Neural progenitor cell (in vitro differentiated cells): ENCODE measurements at places on chromosomes 3 and 15. TPM values are rescaled to one million over a fixed set of nuclear protein-coding genes. Genes with fewer than 3 reads are reported as not detected.

- no peak overlapping the region for H3K27ac ChIP-seq
- H3K4me3 ChIP-seq, result no peak overlapping the region
- no peaks in the 10 kb centered on the region for H3K36me3 ChIP-seq
- H3K4me1 ChIP-seq, result peaks cover 9% of the 10 kb centered on the region
- no peaks in the 10 kb centered on the region for H3K27me3 ChIP-seq
These were observed 96.2 kb upstream of the KCNMB2 start for GRCh38 chr3:178440043-178440442.

- no peak overlapping the region for H3K4me3 ChIP-seq
- DNase-seq, result peak; percentile 40
- H3K36me3 ChIP-seq, result no peaks in the 10 kb centered on the region
- H3K4me1 ChIP-seq, result no peaks in the 10 kb centered on the region
- H3K27me3 ChIP-seq, result no peaks in the 10 kb centered on the region
These were observed 18.7 kb downstream of the OR5H15 start for GRCh38 chr3:98185180-98185579.

Gene LRRN1
- total RNA-seq, result 57.9 and 68.8 TPM in 2 replicates

Gene SEC61A1
- 79.1 and 92.6 TPM in 2 replicates for total RNA-seq

DNA sequence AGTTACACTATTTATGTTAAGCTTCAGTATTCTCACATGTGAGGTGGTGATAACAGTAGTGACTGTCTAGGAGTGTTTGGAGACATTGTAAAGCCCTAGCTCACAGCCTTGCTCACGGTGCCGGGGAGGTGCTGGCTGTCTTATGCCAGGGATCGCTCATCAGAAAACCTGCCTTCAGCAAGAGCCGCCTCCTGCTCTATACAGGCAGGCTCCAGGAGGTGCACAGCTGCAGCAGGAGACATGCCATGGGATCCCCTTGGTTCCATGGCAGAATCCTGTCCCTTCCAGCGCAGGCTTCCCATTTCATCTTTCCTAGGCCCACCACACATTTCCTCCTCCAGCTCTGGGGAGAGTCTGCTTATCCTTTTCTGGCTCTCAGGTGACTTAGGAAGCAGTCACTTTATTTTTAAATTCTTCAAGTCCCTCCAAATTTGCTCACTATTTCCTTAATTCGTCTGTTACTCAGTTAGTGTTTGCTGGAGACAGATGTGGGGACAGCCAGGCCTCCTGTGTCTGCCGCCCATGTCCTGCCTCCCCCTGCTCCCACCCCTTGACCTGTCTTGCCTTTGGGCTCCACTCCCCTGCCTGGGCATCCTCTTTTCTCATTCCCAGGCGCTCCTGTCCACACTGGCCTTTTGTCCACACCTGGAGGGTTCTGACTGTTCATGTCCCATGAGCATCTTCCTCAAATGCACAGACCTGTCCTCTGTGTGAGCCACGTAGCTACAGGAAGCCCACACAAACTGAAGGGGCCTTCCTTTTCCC is 31.7 kb downstream of the SLCO2A1 start:
- H3K4me3 ChIP-seq, result no peak overlapping the region
- H3K4me1 ChIP-seq, result peaks cover 12% of the 10 kb centered on the region
- no peak overlapping the region for H3K27ac ChIP-seq
- peaks cover 24% of the 10 kb centered on the region for H3K27me3 ChIP-seq

Gene NFKBIZ
- 14.7 and 19.7 TPM in 2 replicates for total RNA-seq

DNA sequence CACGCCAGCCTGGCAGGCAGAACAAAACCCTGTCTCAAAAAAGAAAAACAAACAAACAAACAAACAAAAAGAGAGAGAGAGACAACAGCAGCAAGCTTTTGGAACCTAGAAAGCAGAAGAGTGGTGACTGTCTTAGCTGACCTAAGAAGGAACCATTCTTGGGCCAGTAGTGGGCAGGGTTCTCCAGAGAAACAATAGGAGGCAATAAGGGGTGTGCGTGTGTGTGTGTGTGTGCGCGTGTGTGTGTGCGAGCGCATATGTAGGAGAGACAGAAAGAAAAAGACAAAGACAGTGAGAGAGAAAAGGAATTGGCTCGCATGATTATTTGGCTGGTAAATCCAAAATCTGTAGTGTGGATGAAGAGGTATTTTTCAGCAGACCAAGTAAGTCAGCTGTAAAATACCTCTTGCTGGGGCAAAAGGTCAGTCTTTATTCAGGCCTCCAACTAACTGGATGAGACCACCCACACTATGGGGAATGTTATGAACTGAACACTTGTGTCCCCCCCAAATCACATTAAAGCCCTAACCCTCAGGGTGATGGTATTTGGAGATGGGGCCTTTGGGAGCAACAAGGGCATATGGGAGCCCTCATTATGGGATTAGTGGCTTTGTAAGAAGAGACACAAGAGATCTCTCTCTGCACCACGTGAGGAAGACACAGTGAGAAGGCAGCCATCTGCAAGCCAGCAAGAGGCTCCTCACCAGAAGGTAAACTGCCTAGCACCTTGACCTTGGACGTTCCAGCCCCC is 15.1 kb upstream of the BLM start:
- H3K4me3 ChIP-seq, result no peak overlapping the region
- no peak overlapping the region for H3K27ac ChIP-seq
- H3K27me3 ChIP-seq, result no peaks in the 10 kb centered on the region
- H3K36me3 ChIP-seq, result no peaks in the 10 kb centered on the region
- no peaks in the 10 kb centered on the region for H3K4me1 ChIP-seq
